ENCODE measurements at places on chromosomes 1 and 21.

DNA sequence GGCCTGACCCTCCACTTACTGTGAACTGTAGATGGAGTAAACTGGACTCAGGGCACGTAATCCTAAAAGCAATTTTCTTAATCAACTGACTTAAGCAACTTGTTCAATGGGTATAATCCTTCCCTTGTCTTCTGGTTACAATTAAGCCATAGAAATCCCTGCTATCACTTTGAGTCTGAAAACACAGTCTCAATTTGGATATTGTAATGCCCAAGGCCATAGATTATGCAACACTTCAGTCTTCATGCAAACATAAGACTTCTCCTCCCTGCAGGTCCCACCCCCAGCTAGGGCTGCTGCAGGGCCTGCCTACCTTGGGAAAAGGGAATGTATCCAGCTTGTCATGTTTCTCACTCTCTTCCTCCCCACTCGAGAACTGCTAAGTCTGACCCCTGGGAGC lies 6.2 kb upstream of the SLC5A9 start:
- no peak for DNase-seq

- DNase-seq, result peak; percentile 73
These were observed at the start of gene NID1 for GRCh38 chr1:236064674-236065508. NID1 (minus strand) TSS chr1:236065090; CDS start chr1:236065079, 11 bp downstream.

DNA sequence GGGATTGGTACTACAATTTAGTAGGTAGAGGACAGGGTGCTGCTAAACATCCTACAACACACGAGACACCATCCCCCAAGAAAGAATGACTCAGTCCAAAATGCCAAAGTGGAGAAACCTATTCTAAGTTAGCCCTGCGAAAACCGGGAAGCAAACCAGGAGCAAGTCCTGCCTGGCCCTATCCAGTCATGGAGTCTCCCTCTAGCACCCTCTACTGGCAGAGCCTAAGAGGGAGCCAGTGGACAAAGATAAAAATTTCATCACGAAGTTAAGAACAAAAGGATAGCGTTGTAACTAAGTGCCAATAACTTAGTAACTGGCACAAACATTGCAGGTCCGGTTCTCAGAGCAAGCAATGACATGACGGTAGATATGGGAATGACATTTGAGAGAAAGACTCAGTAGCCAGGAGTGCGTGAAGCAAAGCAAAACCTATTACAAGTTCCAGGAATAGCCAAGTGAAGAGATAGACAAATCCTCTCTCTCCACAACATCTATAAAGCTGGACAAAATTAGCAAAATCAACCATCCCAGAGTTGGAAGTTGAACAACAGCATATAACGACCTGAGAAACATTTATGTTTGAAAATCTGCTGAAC lies 383.5 kb downstream of the OMA1 start:
- peak; percentile 57 for DNase-seq

- peak; percentile 58 for DNase-seq
These were observed 76.1 kb downstream of the CD58 start for GRCh38 chr1:116494745-116495144.

GRCh38 chr1:153626904-153627714 lies at the start of gene S100A13:
S100A13 (minus strand) TSS chr1:153627505; CDS start chr1:153626472, 1,033 bp downstream.
- DNase-seq, result peak; percentile 90

- no peak for DNase-seq
These were observed 5.2 kb downstream of the SNAP47 start for GRCh38 chr1:227740401-227740960.

- no peak for DNase-seq
These were observed 320.9 kb upstream of the C1orf87 start for GRCh38 chr1:60394436-60394835.

DNA sequence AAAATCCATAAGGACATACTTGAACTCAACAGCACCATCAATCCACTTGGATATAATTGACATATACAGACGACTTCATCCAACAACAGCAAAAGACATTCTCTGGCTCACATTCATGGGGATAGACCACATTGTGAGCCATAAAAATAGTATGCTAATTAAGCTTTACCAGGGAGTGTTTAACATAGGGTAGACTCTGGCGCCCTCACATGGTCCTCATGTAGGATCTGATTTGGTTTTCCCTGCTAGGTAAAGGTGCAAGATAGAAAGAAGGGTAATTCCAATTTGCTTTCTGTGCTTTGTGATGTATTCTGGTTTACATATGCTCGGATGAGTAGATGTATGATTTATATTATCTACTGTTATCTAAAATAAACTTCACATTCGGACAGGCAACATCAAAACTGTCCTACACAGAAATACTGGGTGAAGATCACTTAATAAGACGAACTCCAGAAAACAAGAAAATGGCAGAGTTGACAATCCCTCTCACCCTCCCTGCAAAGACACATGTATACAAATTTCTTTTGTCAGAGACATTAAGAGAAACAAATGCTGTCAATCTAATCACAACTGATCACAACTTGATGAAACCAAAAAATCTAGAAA lies 27.7 kb downstream of the CR1L start:
- peak; percentile 24 for DNase-seq

- peak; percentile 55 for DNase-seq
These were observed 22.6 kb downstream of the CASP9 start for GRCh38 chr1:15501208-15502032.

- DNase-seq, result no peak
These were observed 170.3 kb upstream of the DMRTA2 start for GRCh38 chr1:50593515-50593914.

DNA sequence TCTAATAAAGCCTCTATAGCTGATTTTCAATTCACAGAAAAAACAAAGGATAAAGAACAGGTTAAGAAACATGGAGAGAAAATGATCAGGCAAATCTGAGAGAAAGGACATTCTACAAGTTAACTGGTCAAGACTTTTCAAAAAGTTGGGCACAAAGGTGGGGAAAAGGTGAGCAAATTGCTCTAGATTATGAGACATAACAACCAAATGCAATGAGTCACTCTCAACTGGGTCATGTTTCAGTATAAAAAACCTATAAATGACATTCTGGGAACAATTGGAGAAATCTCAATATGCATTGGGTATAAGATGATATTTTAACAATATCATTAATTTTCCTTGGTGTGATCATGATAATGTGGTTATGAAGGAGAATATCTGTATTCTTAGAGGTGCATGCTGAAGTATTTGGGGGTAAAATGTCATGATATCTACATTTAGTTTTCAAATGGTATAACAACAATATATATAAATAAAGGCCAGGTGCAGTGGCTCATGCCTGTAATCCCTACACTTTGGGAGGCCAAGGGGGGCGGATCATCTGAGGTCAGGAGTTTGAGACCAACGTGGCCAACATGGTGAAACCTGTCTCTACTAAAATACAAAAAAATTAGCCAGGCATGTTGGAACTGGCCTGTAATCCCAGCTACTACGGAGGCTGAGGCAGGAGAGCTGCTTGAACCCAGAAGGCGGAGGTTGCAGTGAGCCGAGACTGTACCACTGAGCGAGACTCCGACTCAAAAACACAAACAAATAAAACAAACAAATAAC lies 27.0 kb downstream of the ANKRD13C start:
- no peak for DNase-seq

GRCh38 chr1:4483021-4483625 lies 171.3 kb upstream of the AJAP1 start:
- DNase-seq, result no peak

DNA sequence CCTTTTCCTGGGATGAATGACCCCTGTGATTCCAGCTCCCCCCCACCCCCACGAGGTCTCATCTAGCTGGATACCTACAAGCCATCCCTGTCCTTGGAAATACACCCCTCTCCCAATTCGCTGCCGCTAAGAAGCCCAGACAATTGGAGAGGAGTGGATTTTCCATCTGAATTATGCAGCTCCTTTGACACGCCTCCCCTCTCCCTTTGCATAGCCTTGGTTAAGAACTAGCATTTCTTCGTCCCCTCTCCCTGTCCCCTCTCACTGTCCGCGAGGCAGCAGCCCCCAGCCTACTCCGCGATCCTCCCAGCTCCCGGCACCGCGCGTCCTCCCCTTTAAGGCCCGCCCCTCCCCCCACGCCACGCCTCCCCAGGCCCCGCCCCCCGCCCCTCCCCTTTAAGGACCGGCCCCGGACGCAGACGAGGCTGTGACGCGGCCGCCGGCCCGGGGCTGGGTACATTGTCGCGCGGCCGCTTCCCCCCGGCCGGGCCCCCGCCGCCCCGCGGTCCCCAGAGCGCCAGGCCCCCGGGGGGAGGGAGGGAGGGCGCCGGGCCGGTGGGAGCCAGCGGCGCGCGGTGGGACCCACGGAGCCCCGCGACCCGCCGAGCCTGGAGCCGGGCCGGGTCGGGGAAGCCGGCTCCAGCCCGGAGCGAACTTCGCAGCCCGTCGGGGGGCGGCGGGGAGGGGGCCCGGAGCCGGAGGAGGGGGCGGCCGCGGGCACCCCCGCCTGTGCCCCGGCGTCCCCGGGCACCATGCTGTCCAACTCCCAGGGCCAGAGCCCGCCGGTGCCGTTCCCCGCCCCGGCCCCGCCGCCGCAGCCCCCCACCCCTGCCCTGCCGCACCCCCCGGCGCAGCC lies at the start of gene MAPKAPK2:
Gene MAPKAPK2, plus strand, starts transcription at position 428 of the 856 bp plus-strand sequence. Its CDS starts 325 bp downstream, at position 753.
- DNase-seq, result no peak

DNA sequence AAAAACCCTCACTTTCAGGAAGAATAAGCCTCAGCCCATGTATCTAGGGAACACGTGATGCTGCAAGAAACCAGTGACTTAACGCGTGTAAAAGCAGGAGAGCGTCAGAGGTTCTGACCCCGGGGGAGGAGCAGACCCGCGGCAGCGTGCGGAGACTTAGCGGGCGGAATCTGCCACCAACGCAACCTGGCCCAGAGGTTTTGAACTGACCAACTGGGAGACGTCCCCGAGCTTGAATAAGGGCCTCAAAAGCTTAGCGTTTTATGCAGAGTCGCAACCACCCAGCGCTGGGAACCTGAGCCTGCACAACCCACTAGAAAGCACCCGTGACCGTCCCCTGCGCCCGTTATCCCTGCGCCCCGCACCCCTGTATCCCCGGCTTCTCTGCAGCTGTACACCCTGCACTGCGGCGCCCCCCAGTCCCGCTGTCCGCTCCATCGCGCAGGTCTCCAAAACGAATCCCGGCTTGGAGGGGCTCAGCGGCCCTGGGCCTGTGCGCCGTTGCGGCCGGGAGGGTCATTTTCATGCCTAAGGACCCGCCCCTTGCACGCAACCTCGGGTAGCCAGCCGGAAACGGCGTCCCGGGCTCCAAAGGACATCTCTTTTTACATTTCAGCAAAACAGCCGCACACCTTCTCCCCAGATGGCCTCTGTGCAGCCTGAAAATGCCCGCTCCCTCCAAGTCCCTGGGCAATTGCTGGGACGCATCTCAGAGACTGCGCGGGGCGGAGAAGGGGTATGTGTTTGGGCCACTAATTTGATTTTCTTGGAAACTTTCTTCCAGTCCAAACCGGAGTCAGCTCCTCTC lies 29.4 kb upstream of the TRIM17 start:
- no peak for DNase-seq

DNA sequence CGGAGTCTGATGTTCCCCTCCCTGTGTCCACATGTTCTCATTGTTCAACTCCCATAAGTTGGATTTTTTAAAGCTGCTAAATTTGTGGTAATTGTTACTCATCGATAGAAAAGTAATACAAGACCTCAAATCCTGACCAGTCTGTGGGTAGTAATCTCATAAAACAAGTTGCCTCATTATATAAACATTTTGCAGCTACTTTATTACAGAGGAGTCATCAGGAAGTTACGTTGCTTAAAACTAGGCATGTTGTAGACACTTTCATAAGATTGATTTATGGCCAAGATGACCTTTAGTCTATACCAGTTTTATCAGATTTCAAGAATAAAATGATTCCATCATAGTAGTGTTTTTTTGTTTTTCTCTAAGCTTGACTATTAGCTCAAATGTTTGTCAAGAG lies 208.8 kb downstream of the GIPC2 start:
- no peak for DNase-seq

- no peak for DNase-seq
These were observed 24.5 kb downstream of the PROK1 start for GRCh38 chr1:110475362-110476027.

DNA sequence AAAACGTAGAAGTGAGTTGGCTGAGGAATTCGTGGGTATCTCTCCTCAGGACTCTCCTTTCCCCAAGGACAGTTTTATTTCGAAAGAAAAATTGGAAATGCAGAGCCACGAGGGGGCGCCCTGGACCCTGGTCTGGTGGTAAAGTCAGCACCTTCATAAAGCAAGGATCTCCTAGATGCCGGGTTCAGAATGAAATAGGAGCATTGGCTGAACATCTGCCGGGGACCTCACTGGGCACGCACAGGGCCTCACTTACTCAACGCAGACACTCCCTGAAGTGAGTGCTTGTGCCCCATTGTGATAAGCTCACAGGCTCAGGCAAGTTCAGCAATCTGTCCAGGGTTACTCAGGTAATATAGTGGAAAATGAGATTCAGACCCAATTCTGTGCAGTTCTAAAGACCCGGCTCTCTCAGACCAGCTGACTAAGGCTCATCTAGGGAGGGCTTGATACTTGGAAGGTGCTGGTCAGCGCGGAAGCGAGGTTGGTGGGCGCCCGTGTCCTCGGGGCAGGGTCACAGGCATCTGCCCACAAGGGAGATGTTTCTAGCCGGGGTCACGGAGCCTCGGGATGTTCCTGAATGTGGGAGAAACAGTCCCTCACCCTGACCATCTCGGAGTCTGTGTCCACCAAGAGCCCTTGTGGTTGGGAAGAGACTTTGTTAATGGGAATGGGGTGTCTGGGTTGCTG lies 55.7 kb upstream of the ETV3 start:
- peak; percentile 47 for DNase-seq

GRCh38 chr1:6259491-6260362 lies 1.2 kb downstream of the GPR153 start:
- DNase-seq, result peak; percentile 63

DNA sequence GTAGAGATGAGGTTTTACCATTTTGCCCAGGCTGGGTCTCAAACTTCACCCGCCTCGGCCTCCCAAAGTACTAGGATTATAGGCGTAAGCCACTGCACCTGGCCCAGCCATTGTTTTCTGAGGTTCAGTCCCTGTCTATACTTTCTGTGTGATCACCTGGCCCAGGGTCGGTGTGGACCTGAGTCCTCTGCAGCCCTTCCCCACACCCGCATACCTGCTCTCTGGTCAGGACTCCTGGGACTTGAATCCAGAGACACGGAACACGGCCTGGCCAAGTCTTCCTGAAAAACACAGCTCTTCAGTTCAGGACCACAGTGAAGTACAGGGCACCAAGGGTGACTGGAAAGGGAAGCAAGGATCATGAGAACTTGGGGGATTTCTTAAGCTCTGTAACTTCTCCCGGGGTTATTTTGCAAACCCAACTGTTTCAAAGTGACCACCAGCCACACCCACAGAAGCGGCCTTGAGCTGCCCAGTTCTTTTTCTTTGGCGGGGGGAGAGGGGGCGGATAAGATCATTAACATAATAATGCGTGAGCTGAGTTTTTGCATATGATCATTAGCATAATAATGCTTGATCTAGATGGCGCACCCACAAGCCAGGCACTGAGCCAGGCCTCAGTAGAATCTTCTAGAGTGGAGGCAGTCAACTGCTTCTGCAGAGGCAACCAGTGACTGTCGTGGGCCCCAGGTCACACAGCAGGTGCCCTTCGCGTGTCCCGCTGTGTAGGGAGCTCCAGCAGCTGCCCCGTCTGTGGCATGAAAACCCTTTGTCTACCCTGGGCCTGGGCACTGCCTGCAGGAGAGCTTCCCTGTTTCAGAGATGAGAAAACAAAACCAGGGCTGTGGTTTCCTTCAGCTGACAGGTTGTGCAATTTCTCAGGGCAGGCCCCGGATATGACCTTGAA lies 1.7 kb upstream of the NADK start:
- no peak for DNase-seq

GRCh38 chr1:159985473-159985872 lies 31.4 kb upstream of the SLAMF9 start:
- no peak for DNase-seq
